T-helper 1 cell (primary cell): ENCODE measurements at places on chromosomes 1 and 21.

- DNase-seq, result no peak
Observed at GRCh38 chr1:166918088-166918955, 42.3 kb upstream of the TADA1 start.

- DNase-seq, result no peak
Observed at GRCh38 chr1:48571303-48571987, 99.4 kb upstream of the SPATA6 start.

DNA sequence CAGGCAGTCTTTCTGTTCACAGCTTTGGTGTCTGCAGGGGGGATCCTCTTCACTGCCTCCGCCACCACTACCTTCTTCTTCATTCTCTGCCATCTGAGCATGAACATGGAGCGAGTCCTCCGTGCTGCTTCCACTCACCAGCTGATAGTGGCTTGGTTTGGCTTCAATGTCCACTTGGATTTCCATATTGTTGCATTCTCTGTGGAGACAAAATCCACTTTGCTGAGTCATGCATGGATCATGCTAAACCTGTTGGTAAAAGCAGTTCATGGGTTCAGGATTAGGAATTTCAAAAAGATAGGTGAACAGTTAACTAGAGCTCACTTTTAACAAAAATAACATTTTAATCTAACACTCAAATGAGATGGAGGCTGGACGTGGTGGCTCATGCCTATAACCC lies 27.5 kb downstream of the RNF19B start:
- no peak for DNase-seq

GRCh38 chr1:30134466-30135217 lies 588.7 kb downstream of the MATN1 start:
- no peak for DNase-seq

DNA sequence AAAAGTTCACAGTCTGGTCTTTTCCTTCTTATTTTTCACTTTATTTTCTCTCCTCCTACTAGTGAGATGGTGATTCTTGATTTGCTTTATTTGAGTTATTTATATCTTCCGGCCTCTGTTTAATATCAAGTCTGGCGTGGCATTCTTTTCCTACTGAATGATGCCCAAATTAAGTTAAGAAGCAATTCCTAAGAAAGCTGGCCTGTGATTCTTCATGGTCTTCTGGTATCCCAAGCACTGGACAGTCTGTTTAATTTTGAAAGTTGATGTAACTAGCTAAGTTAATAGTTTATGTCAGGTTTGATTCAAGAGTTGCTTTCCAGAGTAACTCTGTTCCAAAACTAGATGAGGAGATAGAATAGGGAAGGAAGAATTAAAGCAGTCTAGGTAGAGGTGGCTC lies 9.2 kb upstream of the ENAH start:
- no peak for DNase-seq

- no peak for DNase-seq
Observed at GRCh38 chr1:17881761-17882160, 126.6 kb downstream of the ACTL8 start.

GRCh38 chr1:15107058-15107687 lies 46.4 kb upstream of the TMEM51 start:
- DNase-seq, result no peak

DNA sequence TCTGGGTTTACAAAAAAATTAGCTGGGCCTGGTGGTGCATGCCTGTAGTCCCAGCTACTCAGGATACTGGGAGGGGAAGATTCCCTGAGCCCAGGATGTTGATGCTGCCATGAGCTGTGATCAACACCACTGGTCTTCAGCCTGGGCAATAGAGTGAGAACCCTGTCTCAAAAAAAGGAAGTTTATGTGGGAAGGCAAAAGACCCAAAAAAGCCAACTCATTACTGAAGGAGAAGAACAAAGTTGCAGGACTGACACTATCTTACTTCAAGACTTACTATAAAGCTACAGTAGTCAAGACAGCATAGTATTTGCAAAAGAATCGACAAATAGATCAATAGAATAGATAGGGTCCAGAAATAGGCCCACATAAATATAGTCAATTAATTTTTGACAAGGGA lies 9.2 kb upstream of the PTGS2 start:
- no peak for DNase-seq

DNA sequence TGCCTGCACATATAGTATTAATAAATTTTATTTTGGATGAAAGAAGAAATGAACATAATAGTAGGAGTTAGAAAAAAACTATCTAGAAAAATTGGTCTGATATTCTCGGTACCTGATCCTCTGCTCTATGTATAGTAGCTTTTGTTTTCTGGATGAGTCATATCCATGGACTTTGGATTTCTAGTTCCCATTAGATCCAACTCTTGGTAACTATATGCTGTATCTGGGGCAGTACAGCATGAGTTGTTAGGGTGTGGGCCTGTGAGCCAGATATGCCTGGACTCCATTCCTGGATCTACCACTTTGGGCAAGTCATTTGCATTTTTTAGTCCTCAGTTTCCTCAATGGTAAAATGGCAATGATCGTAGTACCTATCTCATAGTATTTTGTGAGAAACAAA lies 372.2 kb upstream of the PKN2 start:
- no peak for DNase-seq

GRCh38 chr1:246139745-246140182 lies 367.3 kb downstream of the SMYD3 start:
- DNase-seq, result no peak

DNA sequence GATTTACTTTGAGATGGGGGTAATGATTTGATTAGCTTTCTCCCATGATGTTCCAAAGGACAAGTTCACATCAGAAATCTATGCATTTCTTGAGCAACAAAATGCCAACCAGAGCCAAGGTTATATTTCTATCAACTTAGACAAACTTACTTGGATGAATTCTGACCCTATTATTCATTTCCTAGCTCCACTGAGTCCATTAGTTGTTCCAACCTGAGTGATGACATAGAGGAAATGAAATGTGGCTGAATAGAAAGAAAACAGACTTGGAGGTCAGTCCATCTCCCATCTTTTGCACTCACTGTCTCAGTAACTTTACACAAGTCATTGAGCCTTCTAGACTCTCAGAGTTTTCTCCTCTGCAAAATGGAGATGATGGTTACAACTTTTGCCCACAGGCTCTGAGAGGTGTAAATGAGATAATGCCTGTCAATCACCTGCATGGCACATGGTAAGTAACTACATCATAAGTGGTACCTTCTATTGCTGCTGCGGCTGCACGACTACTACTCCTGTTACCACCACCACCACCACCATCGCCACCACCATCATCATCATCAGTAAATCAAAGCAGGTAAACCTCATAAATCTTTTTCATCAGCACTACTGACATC lies 98.2 kb downstream of the PTPN14 start:
- no peak for DNase-seq

- no peak for DNase-seq
Observed at GRCh38 chr1:245528258-245528635, 373.5 kb downstream of the KIF26B start.

- DNase-seq, result no peak
Observed at GRCh38 chr1:66850989-66851388, 49.9 kb upstream of the INSL5 start.

GRCh38 chr1:37108596-37109188 lies 74.4 kb upstream of the GRIK3 start:
- no peak for DNase-seq

- no peak for DNase-seq
Observed at GRCh38 chr1:201309416-201309815, 26.1 kb downstream of the PKP1 start.

- no peak for DNase-seq
Observed at GRCh38 chr1:237740846-237741245, 149.9 kb downstream of the ZP4 start.
